GM12892 (cell line): ENCODE measurements at places on chromosomes 11 and 22.

DNA sequence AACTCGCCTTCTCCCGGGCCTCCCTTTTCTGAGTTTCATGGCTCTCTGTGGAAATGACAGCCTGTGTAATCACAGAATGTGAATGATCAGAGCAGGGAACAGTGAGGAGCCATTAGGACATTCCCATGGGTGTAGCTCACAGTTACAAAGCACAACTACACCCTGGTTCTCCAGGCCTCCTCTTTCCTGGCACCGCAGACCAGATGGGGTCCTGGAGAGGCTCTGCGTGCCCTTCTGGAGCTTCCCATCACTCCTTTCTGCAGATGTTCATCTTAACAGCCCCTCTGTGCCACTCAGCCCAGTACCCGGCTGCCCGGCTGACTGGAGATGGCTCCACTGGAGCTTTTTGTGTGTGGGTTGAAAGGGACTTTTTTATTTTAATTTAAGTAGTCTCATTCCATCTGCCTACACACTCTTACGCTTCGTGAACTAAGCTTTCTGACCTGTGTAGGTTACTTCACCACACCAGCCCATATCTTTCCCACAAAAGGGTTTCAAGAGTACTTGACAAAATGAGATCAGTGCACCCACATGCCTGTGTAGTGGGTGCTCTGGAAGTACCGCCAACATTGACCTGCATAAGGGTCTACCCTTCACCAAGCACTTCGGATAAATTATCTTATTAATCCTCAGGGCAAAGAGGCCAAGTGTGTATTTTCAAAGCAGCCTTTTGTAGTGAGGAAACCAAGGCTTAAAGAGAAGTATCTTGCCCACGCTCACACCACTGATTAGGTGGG lies 29.8 kb downstream of the SREBF2 start:
- peak; percentile 44 for DNase-seq

DNA sequence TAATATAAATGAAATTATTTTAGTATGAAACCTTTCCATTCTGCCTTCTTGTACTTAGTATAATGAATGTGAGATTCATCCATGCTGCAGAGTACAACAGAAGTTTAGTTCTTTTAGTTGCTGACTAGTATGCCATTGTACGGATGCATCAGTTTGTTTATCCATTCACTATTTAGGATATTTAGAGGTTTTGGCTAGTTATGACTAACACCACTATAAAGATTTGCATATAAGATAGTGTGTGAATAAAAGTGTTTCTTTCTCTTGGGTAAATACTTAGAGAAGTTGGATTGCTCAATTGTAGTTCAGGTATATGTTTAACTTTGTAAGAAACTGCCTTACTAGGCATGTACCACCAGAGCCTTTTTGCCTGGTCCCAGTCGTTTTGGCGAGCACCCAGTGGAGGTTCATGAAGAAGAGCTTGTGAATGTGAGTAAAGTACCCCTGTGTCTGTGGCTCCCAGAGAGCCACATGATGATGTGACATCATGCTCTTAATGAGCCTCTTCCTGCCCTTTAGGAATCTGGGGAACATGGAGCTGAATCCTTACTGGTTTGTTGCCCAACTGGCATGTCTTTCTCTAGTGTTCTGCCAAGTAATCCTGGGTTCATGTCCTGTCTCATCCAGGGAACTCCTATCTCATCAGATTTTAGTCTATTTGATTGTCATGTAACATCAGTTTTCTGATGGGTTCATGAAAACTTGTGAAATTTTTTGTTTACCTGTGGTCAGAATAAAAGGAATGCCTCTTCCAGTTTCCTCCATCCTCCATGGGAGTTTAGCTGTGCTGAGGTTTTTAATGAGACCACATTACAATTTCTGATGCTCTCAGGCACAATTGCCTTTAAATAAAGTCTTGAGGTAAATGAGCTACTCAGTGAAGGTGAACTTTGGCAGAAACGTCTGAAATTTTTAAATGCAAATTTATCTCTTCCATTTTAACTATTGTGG lies 234.8 kb downstream of the CASP12 start:
- DNase-seq, result no peak

DNA sequence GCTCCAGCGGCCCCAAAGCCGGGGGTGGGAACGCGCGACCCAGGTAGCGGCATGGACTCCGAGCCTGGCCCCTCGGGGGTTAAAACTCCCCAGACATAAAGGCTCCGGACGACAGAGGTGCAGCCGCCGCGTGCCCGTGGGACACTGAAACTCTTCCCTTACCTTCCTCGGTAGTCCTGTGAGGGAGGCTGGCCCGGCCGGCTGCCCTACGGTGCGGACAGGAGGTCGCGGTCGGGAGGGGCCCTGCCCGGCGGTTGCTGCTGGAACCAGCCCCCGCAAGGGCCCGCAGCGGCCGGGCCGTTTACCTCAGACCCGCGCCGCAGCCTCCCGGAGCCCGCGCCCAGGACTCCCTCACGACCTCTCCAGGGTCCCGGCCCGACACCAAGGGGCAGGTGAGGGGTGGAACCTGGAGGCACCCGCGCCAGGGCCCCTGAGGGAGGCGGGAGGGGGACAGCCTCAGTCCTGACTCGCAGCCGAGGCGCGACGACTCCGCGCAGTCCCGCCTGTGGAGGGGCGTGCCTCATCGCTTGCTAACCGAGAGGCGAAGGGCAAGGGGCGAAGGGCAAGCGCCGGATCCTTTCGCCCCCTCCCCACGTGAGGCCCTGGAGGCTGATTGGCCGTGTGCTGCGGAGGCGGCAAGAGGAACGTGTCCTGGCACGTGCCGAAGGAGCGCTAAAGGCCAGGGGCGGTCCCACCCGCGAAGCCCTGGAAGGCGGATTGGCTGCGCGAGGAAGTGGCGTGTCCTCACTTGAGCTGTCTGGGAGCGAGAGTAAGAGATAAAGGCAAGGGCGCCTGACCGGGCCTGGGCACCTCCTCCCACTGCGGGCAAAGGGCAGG lies at the start of gene UPB1:
TSS of gene UPB1 (plus strand) at position 805 of the 837 bp plus-strand sequence. CDS start 72 bp downstream, outside the sequence.
- no peak for DNase-seq

GRCh38 chr11:10400856-10401255 lies 54.2 kb upstream of the AMPD3 start:
- DNase-seq, result no peak

GRCh38 chr11:118619444-118620197 lies 12.2 kb downstream of the PHLDB1 start:
- no peak for DNase-seq

- DNase-seq, result peak; percentile 41
These were observed 1.6 kb downstream of the APOL2 start for GRCh38 chr22:36237462-36238372.

- DNase-seq, result peak; percentile 42
These were observed 106.1 kb downstream of the SLC1A2 start for GRCh38 chr11:35313066-35313759.
